Tibial artery (tissue), 4 donors: ENCODE measurements at places on chromosomes 7 and 10.

- no peak for DNase-seq
Observed at GRCh38 chr10:75356484-75356883, 45.1 kb downstream of the ZNF503 start.

GRCh38 chr10:24973163-24973562 lies 20.8 kb upstream of the PRTFDC1 start:
- no peak for DNase-seq

- no peak for DNase-seq
Observed at GRCh38 chr10:5466451-5467206, 32.7 kb downstream of the CALML5 start.

- DNase-seq, result no peak
Observed at GRCh38 chr7:13198727-13199126, 511.3 kb downstream of the ARL4A start.

DNA sequence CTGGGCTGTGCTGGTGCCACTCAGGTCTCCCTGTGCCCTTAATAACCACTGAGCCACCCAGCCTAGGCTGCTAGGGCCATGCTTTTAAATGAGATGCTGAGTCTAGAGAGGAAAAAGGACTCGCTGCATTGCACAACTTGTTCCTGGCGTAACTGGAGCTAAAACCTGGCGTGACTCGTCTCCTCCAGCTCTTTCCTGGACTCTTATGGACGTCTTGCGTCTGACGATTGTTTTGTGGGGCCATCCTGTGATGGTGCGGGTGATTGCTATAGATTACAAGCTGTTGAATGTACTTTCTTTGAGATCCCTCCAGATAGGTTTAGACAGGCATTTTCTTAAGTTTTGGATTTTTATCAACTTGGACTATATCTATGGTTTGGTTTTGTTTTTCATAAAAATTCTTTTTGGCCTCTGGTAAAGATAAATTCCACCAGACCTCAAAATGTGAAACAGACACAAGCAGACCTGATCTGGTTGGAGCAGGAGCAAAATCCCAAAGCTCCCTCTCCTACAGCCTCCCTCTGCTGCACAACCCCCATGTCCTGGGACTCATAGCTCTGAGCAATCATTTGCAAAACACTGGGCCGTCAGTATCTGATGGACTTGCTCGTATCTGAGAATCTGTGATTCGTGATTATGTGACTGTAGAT lies 230.3 kb downstream of the ARHGAP12 start:
- peak; percentile 88 for DNase-seq
